ENCODE measurements at places on chromosomes 11 and 22.

DNA sequence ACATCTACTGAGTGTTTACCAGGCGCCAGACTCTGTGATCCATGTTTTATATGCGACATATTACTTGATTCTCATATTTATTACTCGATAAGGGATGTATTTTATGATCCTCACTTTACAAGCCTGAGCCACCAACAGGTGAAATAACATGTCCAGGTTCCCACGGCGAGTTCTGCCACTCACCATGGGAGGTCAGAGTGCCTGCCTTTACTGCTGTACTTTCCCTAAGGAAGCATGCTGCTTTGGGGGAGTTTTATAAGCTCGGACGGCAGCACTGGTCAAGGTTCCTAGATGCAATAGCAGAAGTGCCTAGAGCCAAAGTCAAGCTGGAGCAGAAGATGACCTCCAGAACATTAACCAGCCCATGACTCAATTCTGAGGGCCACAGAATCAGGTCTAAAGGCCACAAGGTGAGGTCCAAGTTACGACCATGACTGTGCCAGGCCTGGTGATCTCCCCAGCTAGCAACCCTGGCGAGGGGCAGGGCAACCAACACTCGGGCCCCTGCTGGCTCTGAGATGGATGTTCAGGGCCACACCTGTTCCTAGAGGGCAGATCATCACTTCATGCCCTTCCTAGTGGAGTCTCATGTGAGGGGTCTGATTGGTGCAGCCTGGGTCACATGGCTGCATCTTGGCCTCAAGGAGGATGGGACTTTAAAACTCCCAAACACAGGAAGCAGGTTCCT is 14.2 kb downstream of the IFT27 start:
- DNase-seq, result no peak

GRCh38 chr11:96309643-96310017 is 33.4 kb downstream of the MAML2 start:
- no peak for DNase-seq

- DNase-seq, result no peak
Measured at GRCh38 chr11:123454796-123455195, 24.7 kb downstream of the GRAMD1B start.

DNA sequence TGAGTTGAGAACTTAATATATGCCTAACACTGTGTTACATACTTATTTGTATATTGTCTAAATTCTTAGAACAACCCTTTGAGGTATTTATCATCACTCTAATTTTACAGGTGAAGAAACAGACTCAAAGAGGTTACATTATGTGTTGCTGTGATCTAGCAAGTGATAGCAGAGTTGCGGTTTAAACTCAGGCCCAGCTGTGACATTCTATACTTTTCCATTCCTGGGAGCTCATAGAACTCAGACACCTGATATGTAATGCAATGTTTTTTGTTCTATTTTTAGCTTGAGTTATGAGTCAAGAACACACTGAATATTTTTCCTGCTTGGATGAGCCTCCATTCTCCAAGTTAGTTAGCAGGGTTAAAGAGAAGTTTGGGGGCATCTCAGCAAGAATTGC is 449.7 kb upstream of the DDI1 start:
- DNase-seq, result no peak

DNA sequence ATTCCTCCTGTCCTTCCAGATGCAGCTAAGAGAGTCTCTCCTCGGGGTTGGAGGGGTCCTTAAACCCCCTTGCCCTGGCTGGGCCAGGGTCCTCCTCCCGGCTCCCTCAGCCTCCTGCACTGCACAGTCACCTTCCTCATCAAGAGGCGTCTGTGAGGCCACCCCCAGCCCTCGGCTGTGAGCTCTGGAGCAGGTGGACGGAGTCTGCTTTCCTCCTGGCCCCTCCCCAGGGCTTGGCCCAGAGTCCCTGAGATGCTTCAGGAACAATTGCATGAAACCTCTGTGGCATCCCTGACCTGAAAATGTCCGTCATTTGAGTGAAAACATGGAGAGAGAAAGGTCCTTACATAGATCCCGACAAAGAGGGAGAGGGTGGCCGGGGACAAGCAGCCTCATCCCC is 6.7 kb upstream of the FGF3 start:
- no peak for DNase-seq

- no peak for DNase-seq
Measured at GRCh38 chr11:130034236-130034635, 31.6 kb upstream of the PRDM10 start.

All from substantia nigra (tissue), 51 donors.